ENCODE measurements at places on chromosomes 5 and 9.

DNA sequence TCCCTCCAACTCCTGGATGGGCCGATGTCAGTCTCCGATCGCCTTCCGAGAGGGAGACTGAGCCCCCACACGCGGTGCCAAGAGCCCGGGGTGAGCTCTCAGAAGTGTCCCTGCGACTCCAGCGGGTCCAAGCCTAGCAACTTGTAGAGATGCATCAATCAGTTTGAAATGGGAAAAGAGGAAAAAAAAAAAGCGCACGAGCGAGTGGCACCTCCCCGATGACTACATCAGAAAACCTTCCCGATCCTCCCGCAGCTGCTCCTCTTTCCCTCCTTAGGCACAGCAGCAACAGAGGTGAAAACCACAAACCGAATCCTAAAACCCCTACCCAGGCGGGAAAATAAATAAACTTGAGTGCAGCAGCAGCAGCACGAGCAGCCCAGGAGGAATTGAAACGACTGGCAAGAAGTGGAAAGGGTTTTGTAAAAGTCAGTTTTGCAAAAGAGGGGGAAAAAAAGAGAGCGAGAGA, 1.0 kb upstream of the EFNA5 start:
- DNase-seq = no peak

- no peak for DNase-seq
Measured at GRCh38 chr5:861442-862366, 10.9 kb upstream of the ZDHHC11 start.

- no peak for DNase-seq
Measured at GRCh38 chr9:136619742-136620440, 42.8 kb upstream of the EGFL7 start.

DNA sequence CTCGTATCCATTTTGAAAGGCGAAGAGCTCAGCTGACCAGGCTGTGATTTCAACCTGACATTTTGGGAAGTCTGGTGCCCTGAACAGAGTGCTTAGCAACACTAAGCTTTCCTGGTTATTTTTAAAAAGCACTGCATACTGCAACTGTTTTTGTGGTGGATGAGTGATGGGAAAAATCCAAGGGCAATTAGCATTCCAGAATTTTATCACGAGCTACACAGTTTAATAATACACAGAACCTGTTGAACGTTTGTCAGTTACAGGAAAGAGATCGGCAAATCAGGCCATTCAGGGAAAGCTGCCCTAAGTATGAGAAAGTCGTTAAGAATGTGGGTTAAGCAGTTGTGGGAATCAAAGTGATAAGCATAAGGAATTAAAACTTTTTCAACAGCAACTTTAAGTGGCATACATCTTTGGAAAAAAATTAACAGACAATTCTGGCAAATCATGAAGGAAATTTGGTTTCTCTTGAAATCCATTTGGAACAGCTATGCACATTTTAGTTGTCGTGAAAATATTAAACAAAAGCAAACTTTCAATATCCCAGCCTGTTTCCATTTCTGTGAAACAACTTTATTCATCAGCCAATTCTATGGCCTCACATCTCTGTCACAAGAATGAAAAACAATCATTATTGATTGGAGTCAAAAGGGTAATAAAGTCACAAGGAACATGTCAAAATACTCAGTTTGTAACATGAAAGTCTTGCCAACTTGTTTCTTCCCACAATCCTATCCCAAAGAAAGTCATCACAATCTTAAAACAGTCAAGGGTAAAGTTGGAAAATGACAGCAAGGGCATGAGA, 25.7 kb downstream of the PUM3 start:
- DNase-seq = no peak

GRCh38 chr5:106288979-106289378, 1381.8 kb downstream of the EFNA5 start:
- no peak for DNase-seq

DNA sequence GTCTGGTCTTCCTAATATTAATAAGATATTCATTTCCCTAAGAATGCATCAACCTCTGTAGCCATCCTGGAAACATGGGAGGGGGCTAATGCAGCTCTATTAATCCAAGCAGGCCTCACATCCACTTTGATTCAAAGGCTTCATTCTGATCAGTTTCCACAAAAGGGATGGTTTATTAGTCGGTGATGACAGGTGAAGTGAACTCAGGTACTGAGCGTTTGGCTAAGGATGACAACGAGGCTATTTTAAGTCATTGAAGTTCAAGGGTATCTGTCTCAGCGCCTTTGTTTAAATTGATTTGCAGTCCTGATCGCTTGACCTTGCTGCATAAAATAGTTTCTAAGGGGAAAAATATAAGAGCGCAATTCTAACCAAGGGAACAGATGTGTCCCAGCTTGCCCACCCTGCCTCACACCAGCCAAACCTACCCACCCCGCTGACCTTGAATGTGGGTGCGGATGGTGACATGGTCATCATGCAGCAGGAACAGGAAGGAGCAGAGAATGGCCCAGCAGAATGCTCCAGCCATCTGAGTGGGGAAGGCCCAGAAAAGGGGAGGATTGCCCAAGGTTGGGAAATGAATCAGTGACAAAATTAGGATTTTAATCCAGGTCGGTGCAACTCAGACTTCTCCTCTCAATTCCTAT, 70.5 kb upstream of the ZNF618 start:
- no peak for DNase-seq

DNA sequence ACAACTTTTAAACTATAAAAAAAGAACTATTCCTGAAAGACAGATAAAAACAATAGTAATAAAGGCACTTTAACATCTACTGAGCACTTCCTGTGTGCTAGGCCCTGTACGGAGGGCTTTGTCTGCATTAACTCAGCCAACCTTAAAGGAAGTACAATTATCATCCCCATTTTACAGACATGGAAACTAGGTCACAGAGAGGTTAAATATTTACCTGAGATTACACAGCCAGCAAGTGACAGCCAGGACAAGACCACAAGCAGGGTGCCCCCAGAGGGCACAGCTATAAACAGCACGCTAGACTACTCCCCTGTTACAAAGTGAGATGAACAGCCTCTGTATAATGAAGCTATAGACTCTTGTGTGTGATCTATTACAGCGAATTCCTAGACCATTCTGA, 25.5 kb downstream of the DDX31 start:
- DNase-seq = no peak

GRCh38 chr5:92977846-92978540, 603.0 kb downstream of the NR2F1-AS1 start:
- no peak for DNase-seq

GRCh38 chr9:36995927-36996705, 38.0 kb downstream of the PAX5 start:
- DNase-seq = peak; percentile 50

All from stimulated activated CD4-positive, alpha-beta T cell treated with anti-CD3 and anti-CD28 coated beads, TNF-alpha, amount 100 ng/mL, for 1 hour (primary cell).